HFFc6 (cell line): ENCODE measurements at places on chromosomes 3 and 15.

GRCh38 chr15:61033940-61034677 is 195.0 kb downstream of the RORA start:
- DNase-seq = no peak

DNA sequence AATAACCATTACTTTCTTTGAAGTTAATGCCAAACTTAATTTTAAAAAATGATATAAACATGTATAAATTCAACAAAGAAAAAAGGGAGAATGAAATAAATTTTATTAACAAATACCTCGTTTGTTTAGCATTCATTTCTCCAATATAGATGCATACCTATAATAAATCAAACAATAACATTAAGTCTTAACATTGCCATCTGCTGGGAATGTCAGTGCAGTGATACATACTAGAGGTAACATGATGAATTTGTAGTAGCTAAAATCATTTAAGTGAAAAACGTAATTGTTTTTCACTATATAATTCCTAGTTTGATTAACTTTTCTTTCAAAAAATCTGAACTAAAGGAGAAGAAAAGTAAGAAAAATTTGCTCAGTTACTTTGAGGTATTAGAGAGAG is 340.2 kb upstream of the CBLB start:
- DNase-seq = peak; percentile 23

DNA sequence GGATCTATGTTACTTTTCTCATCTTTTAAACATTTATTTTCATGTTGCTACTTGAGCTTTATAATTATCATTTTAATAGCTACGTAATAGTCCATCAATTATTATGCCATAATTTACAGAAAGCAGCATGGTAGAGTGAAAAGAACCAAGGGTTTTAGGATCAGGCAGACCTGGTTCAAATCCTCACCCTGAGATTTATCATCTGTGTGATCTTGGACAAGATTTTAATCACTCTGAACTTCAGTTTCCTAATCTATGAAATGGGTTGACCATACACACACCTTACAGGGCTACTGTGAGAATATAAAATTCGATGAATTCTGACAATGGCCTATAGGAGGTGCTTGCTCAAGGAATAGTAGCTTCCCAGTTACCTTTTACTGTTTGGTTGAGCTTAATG is 27.1 kb downstream of the BOC start:
- DNase-seq = no peak

- no peak for DNase-seq
Measured at GRCh38 chr3:70919661-70920060, 607.2 kb upstream of the MDFIC2 start.

- peak; percentile 47 for DNase-seq
Measured at GRCh38 chr3:127544192-127544802, 46.2 kb downstream of the TPRA1 start.

GRCh38 chr3:180078592-180078991 is 41.9 kb upstream of the PEX5L start:
- no peak for DNase-seq

DNA sequence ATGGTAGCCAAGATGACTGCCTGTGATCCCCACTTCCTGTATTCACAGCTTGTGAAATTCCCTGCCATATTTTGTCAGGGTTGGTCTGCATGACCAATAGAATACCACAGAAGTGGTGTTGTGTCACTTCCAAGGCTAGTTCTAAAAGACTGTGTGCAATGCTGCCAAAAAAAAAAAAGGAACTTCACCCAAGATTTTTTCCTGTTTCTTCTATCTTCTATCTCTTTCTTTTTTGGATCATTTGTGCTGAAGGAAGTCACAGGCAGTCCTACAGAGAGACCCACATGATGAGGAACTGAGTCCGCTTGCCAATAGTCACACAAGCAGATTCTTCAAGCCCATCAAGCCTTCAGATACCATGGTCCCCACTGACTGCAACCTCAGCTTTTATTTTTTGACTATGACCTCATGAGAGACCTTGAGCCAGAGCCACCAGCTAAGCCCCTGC is 18.1 kb upstream of the RAF1 start:
- DNase-seq = peak; percentile 82
